Brain (organoid and tissue), 16 donors: ENCODE measurements at places on chromosomes 7 and 10.

GRCh38 chr7:98761225-98761624 is 108.6 kb downstream of the TMEM130 start:
- DNase-seq, result no peak

GRCh38 chr10:117439243-117439912 is 64.1 kb upstream of the PDZD8 start:
- DNase-seq, result no peak

DNA sequence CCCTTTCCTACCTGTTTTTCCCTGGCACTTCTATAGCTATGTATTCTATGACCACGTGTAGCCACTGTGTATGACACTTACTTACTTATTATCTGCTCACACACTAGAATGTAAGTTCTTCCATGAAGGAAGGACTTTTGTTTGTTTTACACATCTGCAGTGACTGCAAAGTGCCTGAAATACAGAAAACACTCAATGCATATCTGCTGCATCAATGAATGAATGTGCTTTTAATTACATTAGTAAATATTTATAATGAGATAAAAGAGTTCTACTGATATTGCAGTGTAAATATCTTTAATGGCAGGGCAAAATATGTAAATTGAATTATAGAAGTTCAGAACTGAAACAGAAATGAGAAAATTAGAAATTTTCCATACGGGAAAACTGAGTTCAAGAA is 43.5 kb upstream of the CDC14C start:
- DNase-seq, result no peak

DNA sequence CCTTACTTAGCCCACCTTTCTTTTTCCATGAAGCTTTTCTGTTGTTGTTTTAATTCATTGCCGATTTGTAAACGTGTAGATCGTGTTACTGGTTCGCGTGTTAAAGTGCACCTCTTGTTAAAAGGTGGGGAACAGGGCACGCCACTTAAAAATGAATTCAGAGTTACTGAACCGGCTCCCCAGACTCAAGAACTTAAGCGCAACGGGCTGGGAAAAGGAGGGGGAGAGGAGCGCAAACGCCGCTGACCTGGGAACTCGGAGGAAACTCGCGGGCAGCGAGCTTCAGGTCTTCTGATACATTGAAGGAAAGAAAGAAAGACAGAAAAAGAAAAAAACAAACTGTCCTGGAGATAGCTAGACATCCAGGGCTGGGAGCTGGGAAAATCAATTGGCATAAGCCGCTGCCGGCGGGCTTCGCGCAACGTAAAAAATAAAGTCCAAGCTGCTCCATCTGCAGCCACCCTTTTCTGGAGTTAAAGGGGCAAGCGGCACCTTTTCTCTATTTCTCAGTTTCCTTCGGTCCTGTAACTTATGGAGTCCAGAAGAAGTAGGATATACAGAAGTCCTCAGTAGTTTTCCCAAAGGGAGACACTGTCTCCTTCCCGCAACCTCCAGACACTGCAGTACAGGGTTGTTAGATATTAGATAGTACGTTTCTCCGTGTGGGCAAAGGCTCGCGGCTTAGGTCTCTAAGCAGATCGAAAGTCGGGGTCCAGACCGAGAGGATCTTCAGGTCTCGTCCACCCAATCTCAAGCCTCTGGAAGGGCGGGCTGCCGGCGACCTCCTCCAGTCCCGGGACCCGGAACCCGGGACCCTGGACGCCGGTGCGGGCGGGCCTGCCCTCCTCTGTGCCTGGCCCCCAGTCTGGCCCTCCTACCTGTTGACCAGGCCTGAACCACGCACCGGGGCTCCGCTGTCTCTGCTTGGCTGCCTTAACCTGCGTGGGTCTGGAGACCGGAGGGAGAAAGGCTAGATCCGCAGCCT is 1.8 kb upstream of the DLX6 start:
- no peak for DNase-seq

DNA sequence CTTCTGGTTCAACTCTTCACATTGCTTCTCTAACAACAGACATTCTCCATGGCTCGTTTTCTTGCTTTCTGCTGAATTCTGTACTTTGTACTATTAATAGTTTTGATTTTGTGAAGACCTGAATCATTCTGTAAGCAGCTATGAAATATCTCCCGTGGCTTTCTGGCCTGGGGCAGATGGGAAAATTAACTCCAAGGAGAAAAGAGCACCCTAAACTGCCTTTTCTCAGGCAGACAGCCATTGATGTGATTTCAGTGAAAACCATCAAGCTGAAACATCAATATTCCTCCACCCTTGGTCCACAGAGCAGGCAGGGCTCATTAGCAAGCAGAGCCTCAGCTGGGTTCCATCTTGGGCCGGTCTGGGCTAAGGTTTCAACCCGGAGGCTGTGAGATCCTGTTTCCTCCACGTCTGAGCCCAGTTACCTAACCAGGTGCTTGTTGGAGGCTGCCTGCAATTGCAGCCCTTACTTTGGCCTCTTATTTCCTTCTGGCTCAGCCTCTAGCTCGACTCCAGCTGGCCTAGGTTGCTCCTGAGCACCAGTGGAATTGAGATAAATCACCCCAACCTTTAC is 21.1 kb upstream of the EZH2 start:
- no peak for DNase-seq

GRCh38 chr10:90999512-91000172 is 78.8 kb upstream of the ANKRD1 start:
- DNase-seq, result no peak

DNA sequence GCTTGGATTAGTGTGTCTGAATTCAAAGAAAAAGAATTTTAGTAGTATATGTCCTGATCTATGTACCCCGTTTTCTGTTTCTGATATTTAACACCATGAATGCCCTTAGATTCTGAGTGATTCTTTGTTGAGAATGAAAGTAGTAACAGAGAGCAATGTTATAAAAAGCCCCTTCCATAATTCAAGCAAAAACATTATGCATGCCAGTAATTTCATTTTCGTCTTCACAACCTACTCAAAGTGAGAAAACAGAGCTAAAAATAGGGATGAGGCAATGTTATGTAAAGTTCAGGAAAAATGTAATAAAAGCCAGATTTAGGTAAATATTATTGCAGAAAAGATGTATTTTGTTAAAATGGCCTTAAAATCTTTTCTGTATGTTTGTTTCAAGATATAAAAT is 28.1 kb downstream of the PTPRZ1 start:
- no peak for DNase-seq

DNA sequence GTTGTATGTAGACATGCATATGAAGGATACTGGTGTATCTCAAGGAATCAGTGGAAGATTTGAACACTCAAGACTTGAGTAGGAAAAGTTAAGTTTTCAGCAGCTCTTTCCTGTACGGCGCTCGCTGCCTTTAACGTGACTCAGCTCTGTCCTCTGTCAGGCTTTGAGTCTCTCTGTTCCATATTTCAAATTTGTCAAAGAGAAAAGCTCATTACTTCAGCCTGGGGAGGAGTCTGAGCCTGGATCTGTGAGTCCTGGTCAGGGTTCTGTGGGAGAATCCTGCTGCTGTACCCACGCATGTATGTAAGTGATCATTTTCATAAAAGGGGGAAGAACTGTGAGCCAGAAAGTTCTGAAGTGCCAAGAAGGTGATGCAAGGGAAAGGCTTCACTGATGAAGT is 13.8 kb upstream of the MPP7 start:
- DNase-seq, result no peak

GRCh38 chr10:133143546-133143945 is 16.5 kb upstream of the KNDC1 start:
- DNase-seq, result no peak

DNA sequence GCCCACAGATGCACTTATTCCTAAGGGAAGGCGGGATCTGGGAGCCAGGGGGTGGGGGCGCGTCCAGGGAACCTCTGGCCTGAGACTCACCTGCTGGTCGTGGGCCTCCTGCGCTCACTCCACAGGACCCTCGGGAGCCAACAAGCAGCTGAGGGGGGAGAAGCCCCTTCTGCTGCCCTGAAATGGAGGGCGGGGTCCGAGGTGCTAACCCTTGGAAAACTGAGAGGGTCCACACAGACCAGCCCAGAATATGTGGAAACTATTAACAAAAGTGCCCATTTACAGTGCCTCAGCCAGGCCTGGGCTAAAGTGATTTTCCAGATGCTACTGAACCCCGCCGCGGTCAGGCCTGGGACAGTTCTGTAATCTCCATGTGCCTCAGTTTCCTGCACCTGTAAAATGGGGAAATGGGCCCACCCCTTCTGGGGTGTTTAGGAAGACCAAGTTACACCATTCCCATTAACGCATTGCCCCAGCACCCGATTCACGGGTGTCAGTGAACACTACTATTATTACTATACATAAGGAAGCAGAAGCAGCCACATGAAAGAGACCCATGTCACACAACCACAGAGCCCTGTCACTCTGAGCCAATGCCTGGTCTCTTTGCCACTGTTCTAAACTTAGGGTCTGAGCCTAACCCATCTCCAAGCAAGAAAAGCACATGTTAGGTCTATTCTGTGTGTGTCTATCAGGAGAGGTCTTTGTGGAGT is 630 bp upstream of the VSTM4 start:
- DNase-seq, result no peak

GRCh38 chr7:81053623-81054022 is 134.8 kb upstream of the SEMA3C start:
- no peak for DNase-seq

- DNase-seq, result no peak
Observed at GRCh38 chr7:79868010-79868409, 266.6 kb upstream of the GNAI1 start.

DNA sequence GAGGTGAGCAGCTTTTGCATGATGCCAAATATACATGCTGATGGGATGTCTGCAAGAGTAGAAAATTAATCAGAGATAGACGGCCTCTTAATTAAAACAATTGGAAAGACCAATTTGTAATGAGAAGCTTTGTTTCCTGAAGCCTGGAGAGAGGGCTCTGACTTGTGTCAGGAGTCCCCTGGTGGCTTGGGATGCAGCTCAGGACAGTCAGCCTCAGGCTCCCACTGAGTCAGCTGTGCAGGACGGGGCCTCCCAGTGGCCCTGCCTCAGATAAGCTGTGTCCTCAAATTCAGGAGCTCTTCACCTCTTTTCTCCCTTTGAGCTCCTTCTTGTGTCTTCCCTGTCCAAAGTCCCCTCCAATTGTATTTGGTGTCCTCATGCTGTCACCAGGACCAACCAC is 438.9 kb upstream of the PODXL start:
- DNase-seq, result no peak

- DNase-seq, result no peak
Observed at GRCh38 chr7:128763541-128763940, 12.1 kb downstream of the OPN1SW start.

- DNase-seq, result peak; percentile 8
Observed at GRCh38 chr10:50211670-50212069, 39.6 kb downstream of the ASAH2 start.

DNA sequence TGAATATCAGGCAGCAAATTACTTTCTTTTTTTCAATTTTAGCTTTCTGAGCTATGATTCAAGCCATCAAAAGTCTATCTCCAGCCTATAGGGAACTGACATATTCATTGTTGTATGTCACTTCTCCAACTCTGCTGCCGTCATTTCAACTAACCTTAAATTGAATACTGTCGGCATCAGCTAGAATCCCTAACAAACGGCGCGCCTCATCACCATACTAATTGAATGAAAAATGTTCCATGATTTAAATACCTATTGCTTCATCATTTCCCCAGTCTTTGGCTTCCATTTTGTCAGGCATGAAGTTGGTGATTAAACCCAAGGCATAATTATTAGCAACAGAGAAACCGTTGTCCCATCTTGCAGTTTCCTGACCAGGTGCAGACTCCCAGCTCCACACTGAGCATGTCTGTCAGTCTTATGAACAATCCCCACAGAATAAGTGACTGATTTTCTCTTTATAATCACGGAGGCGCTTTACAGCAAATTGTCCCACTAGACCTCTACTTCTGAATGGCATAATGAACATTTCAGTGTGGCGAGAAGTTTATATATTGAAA is 83.5 kb upstream of the NPY start:
- peak; percentile 66 for DNase-seq

DNA sequence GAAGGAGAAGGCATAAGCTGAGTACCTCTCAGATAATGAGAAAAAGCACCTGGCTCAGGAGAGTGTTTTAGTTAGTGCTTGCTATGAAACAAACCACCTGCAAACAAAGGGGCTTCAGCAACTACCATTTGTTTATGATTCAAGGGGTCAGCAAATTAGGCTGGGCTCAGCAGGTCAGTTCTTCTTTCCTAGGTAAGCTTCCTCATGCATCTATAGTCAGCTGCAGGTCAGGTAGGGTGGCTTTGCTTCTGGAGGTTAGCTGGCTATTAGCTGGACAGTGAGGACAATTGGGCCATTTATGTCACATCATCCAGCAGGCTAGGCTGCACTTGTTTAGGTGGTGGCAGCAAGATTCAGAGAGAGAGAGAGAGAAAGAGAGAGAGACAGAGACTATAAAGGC is 185.5 kb downstream of the EMX2 start:
- DNase-seq, result no peak

DNA sequence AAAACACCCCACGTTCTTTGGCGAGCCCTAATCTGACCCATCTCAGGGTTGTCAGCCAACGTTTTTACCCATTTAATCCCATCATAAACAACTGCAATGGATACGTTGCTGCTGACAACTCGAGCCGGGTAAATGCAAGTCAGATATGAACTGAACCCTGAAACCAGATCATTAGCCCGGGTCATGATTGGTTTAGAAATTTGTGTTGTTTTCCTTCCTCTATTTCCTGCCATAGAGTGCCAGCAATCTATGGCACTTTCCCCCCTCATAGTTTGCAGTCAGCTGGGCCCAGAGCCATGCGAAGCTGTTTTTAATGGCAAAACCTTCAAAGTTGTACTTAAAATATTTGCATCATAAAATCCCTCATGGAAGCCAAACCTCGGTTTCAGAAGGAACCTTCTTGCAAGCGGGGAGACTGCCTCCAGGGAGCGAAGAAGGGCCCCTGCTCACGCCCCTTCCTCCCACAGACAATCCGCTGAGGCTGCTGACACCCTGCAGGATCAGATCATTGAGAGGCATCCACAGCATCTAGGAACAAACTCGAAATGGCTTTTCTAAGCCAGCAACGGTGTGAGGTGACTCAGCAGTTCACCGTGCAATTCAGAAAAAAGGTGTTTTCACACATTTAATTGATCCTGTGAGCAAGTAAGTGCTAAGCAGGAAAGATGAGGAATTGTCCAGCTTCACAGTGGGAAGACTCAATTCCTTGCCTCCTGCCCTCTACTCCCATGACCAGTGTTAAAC is 710.1 kb downstream of the PARD3 start:
- DNase-seq, result no peak

DNA sequence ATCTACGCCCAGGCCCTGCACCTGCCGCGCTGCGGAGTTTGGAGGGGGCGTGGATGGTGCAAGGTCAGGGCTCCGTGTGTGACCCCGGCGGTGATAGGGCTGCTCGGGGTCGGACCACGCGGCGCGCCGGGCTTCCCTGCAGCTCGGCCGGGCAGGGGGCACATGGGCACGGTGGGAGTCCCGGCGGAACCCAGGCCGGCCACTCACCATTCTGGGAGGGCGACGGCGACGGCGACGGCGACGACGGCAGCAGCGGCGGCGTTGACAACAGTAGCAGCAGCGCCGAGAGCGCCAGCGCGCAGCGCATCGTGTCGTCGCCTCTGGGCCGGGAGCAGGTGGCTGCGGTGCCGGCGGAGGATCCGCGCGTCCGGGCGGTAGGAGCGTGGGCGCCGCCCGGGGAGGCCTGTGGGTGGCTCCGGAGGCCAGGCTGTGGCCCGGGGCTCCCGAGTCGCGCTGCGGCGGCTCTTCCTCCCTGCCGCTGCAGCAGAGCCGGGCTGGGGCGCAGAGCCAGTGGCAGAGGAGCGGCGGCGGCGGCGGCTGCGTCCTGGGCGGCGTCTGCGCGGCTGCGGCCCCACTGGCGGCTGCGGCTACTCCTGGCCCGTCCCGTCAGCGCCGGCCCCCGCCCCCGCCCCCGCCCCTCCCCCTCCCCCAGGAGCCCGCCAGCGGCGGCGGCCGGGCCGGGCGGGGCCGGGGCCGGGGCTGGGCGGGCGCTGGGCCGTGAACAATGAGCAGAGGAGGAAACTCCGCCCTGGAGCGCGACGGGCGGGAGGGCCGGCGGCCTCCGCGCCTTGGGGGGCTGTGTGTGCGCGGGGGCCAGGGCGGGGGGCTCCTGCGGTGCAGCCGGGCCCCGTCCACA is at the start of gene PODXL:
Gene PODXL, minus strand, starts transcription at position 576 of the 856 bp plus-strand sequence. Its CDS starts 269 bp downstream, at position 307.
- DNase-seq, result peak; percentile 76
